ENCODE measurements at places on chromosomes 7 and 10.

DNA sequence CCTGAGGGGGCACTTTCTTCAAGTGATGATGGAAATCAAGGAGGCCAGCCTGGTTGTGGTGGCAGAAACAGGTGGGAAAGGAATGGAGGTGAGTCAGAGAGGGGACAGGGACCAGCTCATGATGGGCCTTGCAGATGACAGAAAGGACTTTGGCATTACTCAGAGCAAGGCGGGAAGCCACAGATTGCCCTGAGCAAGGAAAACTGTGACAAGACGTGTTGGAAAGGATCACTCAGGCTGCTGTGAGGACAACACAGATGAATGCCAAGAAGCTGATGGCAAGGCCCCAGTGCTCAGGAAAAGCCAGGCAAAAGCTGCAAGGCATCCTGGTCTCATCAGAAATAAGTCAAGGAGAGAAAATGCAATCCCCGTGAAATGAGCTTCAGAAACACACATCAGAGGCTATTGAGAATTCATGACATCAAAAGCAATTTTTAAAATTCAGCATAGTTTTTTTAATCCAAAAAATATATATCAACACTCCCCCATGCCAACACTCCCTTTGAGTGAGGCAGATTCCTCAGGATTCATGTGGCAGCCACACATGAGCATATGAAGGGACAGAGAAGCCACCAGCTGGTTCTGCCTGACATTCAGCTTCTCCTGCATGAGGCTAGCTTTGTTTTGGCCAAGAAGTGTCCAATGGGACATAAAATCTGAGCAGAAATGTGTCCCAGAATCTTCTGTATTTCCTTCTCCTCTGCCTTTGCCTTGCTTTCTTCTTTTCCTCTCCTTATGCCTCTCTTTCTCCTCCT lies 244.5 kb upstream of the MYO3A start:
- DNase-seq: peak; percentile 33

GRCh38 chr10:124741281-124741921 lies 2.8 kb downstream of the FAM53B start:
- DNase-seq: peak; percentile 81

DNA sequence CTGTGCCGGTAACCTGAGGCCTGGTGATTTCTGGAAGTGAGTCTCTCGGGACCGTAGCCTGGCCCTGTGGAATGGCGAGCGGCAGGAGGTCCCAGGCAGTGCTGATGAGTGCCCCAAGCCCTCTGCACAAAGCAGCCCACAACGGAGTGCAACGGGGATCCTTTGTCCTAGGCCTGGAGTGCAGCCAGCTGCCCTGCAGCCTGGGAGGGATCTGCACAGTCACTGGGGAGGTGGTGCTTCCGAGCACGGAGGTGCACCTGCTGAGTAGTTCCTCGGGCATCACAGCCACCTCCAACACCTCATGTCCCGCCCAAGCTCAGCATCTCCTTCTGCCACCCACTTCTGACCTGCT lies 162.8 kb upstream of the ZMIZ1 start:
- DNase-seq: no peak

DNA sequence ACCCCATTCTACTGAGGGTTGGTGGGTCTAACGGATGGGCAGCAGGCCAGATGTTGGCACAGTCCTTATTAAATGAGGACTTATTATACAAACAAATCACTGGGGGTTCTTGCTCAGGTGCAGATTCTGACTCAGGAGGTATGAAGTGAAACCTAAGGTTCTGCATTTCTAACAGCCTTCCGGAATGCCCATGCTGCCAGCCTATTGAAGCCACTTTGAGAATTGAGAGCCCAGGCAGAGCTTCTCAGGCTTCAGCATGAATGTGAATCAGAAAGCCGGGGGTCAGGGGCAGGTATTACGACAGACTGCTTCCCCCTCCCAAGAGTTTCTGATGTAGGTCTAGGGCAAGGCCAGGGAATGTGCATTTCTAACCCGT lies 34.1 kb upstream of the NPFFR1 start:
- DNase-seq: no peak

- no peak for DNase-seq
Observed at GRCh38 chr10:75883081-75884072, 452.0 kb downstream of the LRMDA start.

DNA sequence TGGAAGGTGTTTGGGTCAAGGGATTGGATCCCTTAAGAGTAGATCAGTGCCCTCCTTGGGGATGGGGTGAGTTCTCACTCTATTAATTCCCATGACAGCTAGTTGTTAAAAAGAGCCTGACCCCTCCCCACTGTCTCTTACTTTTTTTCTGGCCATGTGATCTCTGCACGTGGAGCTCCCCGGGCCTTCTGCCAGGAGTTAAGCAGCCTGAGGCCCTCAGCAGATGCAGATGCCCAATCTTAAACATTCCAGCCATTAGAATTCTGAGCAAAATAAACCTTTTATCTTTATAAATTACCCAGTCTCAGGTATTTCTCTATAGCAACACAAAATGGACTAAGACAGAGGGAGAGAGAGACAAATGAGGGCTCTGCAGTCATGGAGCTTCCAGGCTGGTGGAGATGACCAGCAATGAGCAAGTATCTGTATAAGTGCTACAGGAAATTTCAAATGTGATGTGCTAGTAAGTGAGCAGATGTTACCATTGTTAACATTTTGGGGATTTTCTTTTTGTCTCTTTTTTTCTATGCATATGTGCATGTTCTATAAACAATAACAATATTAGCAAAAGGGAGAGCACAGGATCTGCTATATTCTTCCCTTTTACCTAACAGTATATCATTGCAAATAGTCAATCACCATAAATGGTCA lies 26.7 kb downstream of the PLPP4 start:
- no peak for DNase-seq

- no peak for DNase-seq
Observed at GRCh38 chr7:54711900-54712595, 47.0 kb downstream of the SEC61G start.

- DNase-seq: no peak
Observed at GRCh38 chr7:126774077-126774476, 478.7 kb downstream of the GRM8 start.

- no peak for DNase-seq
Observed at GRCh38 chr10:24193330-24193729, 15.6 kb upstream of the KIAA1217 start.

DNA sequence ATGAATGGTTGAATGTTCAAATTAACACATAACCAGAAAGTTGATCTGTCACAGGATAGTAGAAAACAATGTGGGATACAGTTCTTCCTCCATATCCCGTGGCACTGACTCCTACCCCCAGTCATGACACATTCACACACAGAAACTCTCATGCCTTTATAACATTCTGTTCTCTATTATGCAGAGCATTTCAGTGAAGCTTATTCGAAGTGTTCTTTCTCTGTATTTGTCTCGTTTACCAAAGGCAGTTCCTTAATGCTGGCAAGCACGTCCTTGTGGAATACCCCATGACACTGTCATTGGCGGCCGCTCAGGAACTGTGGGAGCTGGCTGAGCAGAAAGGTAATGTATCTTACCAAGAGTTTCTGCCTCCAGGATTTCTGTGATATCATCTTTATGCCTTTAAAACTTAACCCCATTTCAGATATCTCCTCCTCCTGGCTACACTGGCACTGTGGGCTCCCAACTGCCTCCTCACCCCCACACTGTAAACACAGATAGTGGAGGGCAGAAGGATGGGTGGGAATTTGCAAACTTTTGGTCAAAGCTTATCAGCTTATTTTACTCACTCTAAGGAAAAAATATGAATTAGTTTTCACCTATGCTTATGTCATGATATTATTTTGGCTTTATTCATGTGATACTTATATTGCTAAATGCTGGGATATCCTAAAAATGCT lies 34.1 kb downstream of the BLVRA start:
- DNase-seq: no peak

DNA sequence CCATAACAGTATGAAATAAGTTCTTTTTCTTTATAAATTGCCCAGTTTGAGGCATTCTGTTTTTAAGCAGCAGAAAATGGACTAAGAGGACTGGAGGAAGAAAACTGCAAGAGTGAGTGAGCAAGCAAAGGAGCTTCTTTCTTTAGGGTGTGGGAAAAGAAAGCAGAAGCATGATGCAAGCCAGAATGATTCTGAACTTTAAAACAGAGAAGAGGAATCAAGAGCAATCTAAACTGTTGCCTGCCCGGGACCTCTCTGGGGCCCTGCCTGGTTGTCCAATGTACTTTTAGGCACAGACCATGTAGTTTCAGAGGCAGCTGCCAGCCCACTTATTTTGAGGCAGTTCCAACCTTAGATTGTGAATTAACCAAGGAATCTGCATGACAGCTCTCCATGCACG lies 186.3 kb downstream of the PLPP4 start:
- no peak for DNase-seq

- DNase-seq: peak; percentile 90
Observed at GRCh38 chr7:53422291-53422690, 386.9 kb downstream of the POM121L12 start.

DNA sequence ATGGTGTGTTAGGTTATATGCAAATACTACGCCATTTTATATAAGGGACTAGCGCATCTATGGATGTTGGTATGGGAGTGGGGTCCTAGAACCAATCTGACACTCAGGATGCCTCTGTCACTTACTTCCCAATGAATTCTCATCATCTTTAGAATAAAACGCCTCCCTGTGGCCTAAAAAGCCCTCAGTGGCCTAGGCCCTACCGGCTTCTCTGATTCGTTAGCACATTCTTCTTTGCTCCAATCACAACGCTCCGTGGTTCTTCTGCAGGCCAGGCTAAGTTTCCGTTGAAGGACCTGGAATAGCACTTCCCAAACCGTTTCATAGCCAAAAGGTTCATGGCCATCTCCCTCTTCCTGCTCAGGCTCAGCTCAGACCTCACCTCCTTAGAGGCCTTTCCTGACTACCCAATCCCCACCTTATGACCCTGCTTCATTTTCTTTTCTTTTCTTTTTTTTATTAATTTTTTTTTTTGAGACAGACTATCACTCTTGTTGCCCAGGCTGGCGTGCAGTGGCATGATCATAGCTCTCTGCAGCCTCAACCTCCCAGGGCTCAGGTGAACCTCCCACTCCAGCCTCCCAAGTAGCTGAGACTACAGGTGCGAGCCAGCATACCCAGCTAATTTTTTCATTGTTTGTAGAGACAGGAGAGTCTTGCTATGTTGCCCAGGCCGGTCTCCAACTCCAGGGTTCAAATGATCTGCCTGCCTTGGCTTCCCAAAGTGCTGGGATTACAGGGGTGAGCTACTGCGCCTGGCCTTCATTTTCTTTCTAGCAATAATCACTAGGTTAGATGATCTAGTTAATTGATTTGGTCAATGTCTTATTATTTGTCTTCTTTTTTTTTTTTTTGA lies 24.5 kb upstream of the YWHAG start:
- DNase-seq: no peak

GRCh38 chr10:113303544-113304146 lies 249.2 kb upstream of the HABP2 start:
- DNase-seq: no peak

GRCh38 chr10:62457196-62457595 lies 83.0 kb downstream of the ZNF365 start:
- no peak for DNase-seq

GRCh38 chr7:78634093-78634492 lies 819.4 kb downstream of the MAGI2 start:
- DNase-seq: peak; percentile 57

GRCh38 chr7:18667466-18667865 lies 171.9 kb downstream of the HDAC9 start:
- DNase-seq: peak; percentile 78

DNA sequence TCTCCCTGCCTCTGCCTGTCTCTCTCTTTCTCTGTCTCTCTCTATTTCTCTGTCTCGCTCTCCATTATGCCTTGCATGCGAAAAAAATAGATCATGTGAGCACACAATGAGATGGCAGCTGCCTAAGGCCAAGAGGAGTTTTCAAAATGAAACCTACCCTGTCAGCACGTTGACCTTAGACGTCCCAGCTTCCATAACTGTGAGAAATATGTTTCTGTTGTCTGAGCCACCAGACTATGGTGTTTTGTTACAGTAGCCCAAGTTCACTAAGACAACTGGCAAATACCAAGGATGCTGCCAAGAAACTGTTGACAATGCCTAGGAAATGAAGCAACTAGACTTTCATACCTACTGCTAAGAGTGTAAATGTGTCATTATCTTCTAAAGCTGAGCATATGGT lies 70.6 kb upstream of the PLXDC2 start:
- DNase-seq: no peak

- no peak for DNase-seq
Observed at GRCh38 chr7:35725280-35725680, 30.3 kb upstream of the HERPUD2 start.

GRCh38 chr7:159104188-159104920 lies 40.3 kb downstream of the VIPR2 start:
- DNase-seq: no peak

GRCh38 chr7:156473476-156474240 lies 166.9 kb upstream of the RNF32 start:
- peak; percentile 52 for DNase-seq

GRCh38 chr10:121112136-121112535 lies 261.0 kb downstream of the WDR11 start:
- DNase-seq: no peak

DNA sequence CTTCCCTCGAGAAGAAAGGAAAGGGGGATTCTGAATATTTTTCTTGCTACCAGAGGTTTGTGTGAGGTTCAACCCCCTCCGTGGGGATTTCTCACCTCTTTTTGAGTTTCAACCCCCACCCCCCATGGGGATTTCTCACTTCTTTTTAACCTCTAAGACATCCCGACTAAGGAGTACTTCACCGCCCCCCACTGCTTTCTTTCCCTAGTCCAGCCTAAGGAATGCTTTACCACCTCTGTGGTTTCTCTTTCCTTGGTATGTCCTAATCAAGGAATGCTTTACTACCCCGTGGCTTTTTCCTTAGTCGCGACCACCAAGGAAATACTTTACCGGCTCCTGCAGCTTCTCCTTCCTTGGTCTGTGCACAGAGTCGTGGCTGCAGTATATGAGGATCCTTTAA lies 149.4 kb downstream of the LYZL1 start:
- DNase-seq: peak; percentile 54

DNA sequence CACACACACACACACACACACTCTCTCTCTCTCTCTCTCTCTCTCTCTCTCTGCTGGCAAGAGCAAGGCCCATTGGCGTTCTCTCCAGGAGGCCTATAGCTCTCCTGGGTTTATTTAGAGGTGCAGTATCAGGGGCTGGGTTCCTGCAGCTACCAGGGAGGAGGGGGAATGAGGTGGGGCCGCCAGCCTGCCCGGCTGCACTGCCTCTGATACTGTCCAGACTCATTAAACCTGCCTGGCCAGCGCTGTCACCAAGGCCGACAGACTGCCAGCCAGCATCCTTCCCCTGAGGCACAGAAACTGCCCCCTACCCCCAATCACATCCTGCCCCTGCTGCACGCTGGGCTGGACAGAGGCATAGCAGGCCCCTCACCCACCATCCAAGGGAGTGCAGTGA lies 4.3 kb downstream of the PRRT4 start:
- DNase-seq: no peak

GRCh38 chr10:60778971-60779796 lies 906 bp downstream of the CDK1 start:
- peak; percentile 49 for DNase-seq

GRCh38 chr7:4745971-4746919 lies 29.2 kb upstream of the AP5Z1 start:
- peak; percentile 87 for DNase-seq

GRCh38 chr7:159125104-159125954 lies 19.3 kb downstream of the VIPR2 start:
- DNase-seq: no peak

GRCh38 chr7:28957064-28957750 lies 923 bp downstream of the TRIL start:
- DNase-seq: no peak

All from kidney tubule cell (primary cell).